Left ventricle myocardium superior (tissue), 1 donor: ENCODE measurements at places on chromosomes 13 and 19. TPM values are rescaled to one million over a fixed set of nuclear protein-coding genes. Genes with fewer than 3 reads are reported as not detected.
A peak's percentile ranks its signal among the peaks of the same experiment; 100 is the strongest.

SBSN gene
- not detected for total RNA-seq

PGLYRP2 gene
- not detected for total RNA-seq

FXYD1 gene
- total RNA-seq, result 489 TPM

MCEMP1 gene
- 0.72 TPM for total RNA-seq

GPR183 gene
- 2.6 TPM for total RNA-seq

ELSPBP1 gene
- not detected for total RNA-seq

TEX101 gene
- total RNA-seq, result not detected

BAX gene
- total RNA-seq, result 22.0 TPM

CABP5 gene
- not detected for total RNA-seq

SIGLEC5 gene
- total RNA-seq, result 0.84 TPM

GNA15 gene
- total RNA-seq, result 2.1 TPM

SERP2 gene
- 12.4 TPM for total RNA-seq

ZNF813 gene
- 1.3 TPM for total RNA-seq

DNA sequence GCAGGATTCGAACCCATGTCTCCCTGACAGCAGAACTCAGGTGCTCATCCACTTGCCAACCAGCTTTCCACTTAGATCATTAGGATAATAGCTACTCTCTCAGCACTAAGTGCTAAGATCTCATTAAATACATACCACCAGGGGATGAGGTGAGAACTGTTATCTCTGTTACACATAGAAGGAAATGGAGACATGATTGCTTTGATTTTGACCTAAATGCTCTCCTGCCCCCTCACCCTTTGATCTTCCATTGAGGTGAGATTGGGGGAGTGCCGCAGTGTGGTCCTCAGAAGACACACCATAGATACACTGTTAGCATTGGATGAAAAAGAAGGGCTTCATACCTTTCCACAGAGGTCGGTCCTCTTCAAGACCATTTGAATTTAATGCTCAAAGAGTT, 38.9 kb upstream of the NPAS1 start:
- no peak for DNase-seq

- DNase-seq, result no peak
Measured at GRCh38 chr13:112969692-112970338, 801 bp downstream of the MCF2L start.

DNA sequence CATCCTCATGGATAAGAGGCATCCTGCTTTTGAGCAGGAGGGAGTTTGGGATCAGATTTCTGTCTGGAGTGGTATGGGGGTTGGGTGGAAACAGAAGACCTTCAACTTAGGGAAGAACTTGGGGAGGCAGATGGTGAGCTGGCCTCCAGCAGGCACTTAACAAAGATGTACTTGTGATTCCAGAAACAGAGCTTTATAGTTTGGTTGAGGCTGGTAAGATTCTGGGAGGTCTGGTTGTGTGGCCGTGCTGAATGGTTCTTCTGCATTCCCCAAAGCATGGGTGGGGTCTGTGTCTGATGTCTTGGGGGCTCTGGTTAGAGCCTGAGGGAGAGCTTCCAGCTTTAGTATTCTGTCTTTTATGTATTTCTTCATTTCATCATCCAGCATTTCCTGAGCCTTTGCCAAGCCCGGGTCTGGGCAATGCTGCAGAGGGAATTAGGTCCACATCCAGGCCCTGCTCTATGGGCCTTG, 4.8 kb downstream of the MEGF8 start:
- DNase-seq, result no peak

GRCh38 chr13:95703576-95703975, 26.6 kb downstream of the DNAJC3 start:
- no peak for DNase-seq

- DNase-seq, result no peak
Measured at GRCh38 chr19:32720216-32720935, 809 bp downstream of the TDRD12 start.

DNA sequence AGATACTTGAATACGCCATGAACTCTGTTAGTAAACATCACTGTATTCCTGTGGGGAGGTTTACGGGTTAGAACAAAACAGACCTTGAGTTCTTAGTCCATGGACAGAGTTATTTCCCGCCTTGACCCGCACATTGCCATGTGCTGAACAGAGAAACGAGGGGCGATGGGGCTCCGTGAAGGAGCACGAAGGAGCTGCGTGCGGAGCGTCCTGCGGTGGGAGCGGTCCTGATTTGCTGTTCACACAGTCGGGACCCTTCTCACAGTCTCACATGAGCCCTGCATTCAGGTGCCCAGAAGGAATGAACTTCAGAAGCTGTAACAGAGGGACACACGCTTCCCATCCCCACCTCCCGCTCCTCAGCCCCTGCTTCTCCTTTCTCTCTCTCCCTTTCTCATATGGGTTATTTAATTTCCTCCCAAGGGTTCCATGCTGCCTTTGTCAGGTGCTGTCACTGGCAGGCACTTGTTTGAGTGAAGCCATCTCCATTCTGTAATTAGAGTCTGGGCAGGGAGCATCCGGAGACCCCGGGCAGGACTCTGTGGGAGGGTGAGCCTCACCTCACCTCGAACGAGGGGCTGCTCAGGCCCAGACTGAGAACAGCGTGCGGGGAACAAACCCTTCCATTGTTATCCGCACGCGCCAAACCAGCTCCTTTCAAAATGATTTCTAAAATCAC, 76.9 kb downstream of the TEX29 start:
- DNase-seq, result no peak

- no peak for DNase-seq
Measured at GRCh38 chr13:39920613-39921012, 265.2 kb downstream of the COG6 start.

GRCh38 chr13:99307247-99307646, at the start of gene GPR183:
TSS of gene GPR183 (minus strand) at chr13:99307399. CDS start at chr13:99296145, 11,254 bp downstream.
- DNase-seq, result no peak

DNA sequence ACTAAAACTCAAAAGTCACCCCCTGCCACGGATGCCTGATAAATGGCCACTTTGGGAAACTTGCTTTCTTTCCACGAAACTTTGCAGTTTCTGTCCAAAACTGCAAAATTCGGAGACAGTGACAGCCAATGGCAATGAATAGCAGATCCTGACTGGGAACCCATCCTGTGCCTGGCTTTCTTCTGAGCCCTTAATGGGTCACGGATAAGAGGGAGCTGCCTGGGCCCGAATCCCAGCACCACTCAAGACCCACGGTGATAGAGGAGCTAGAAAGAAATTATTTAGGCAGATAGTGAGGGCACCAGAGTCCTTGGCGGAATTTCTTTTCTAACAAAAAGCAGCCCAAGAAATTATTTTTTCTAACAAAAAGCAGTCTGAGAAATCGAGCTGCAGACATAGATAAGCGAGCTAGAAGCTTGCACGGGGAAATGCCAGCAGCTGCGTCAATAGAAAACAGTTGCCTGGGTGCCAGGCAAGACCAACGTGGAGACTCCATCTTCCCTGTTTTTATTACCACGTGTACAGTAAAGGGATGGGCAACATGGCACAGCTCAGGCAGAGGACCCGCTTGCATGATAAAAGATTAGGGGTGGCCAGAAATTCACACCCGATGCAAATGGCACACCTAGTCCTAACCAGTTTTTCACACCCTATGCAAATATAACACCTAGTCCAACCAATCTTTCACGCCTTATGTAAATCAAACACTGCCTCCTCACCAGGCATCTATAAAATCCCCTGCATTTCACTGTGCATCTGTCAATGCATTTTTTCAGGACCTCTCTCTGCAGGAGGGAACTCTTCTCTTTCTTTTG, 7.1 kb upstream of the HSH2D start:
- no peak for DNase-seq

DNA sequence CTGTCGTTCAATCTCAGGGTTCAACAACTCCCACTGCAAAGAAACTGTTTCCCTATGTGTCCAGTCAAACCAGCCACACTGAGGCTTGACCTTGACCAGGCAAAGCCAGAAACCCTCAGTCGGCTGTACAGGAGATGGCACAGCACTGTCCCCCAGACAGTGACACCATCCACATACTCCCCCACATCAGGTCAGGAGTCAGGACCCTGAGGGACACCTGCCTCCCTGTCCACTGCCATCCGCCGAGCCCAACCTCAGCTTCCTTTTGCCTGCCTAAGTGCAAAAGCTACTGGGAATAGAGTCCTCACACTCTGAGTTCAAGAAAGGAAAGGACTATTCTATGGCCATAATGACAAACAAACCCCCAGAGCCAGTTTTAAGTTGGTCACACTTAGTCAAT, 66.8 kb downstream of the ATP7B start:
- no peak for DNase-seq

GRCh38 chr19:17495639-17496296, 15.7 kb upstream of the PGLS start:
- no peak for DNase-seq

- no peak for DNase-seq
Measured at GRCh38 chr13:113553511-113554332, 30.8 kb upstream of the TFDP1 start.

DNA sequence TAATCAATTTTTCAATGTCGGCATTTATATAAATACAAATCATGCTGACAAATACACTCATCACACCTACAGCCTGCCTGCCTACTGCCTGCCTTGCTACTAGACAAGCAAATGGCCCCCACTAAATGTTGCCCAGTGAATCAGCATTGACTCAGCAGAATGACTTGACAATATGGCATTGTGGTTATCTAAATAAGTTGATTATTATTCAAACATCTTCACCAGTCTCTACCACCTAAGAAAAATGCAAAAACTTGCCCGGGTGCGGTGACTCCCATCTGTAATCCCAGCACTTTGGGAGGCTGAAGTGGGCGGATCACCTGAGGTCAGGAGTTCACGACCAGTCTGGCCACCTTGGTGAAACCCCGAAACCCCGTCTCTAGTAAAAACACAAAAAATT, 296.1 kb downstream of the PCDH9 start:
- no peak for DNase-seq

DNA sequence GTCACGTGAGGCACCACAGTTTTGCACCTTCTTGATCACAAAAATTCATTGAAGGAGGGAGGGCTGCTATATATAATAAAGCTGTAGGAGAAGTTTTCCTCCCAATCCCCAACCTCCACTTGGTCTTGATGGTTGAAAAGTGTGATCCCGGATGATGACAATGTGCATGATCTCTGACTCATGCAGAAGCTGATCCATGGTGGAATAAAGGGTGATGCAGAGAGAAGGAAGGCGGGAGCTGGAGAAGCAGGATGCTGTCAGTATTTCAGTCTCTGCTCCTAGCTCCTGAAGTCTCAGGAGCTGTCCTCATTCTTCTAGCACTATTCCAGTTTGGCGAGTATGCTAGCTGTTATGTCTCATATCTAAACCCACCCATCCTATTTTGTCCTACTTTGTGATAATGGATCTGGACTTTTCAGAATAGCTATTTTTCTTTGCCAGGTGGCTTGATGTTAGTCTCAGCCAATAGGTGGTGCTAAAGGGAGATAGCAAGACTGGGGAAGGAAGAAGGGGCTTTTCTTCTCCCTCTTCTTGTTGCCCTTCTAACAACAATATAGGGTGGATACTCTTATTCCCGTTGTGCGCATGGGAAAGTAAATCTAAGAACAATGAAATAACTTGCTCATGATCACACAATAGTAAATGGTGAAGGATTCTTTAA, 65.6 kb upstream of the HTR2A start:
- no peak for DNase-seq

DNA sequence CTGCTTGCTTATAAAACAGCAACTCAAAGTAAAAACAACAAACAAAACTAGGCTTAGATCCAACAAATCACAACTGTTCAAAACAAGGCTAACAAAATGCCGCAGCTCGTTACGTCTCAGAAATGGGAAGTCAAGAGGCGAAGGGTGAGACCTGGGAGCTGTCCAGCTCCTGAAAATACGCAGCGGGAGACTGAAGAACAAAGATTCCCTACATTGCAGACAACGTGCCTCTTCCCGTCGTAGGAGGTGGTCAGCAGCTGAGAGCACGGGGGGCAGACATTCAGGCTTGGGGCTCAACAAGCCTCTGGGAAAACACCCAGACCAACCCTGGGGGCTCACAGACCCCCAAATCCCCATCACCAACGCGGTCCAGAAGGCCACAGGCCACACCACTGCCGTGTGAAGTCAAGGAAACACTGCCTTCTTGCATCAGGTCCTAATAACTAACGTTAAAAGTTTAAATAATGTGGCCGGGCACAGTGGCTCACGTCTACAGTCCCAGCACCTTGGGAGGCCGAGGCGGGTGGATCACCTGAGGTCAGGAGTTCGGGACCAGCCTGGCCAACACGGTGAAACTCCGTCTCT, 13.5 kb downstream of the PLPP2 start:
- no peak for DNase-seq

- peak; percentile 47 for DNase-seq
Measured at GRCh38 chr13:76848596-76848995, 37.6 kb downstream of the KCTD12 start.

- no peak for DNase-seq
Measured at GRCh38 chr13:60152114-60152513, 11.6 kb downstream of the DIAPH3 start.

GRCh38 chr19:44845286-44845611, 848 bp upstream of the NECTIN2 start:
- peak; percentile 52 for DNase-seq

DNA sequence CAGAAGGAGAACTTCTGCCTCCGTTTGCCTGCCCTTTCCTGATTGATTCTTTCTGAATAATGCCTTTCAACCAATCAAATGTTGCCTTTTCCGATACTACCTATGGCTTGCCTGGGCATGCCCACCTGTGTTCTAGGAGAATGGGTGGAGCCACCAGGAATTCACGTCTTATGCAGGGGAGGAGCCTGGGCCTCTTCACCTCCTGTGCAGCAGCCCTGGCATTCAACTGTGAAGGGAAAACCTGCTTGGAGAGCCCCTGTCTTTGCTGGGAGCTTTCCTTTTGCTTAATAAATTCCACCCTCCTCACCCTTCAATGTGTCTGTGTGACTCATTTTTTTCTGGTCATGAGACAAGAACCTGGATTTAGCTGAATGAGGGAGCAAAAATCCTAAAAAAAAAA, 730.7 kb downstream of the UQCRFS1 start:
- DNase-seq, result no peak

DNA sequence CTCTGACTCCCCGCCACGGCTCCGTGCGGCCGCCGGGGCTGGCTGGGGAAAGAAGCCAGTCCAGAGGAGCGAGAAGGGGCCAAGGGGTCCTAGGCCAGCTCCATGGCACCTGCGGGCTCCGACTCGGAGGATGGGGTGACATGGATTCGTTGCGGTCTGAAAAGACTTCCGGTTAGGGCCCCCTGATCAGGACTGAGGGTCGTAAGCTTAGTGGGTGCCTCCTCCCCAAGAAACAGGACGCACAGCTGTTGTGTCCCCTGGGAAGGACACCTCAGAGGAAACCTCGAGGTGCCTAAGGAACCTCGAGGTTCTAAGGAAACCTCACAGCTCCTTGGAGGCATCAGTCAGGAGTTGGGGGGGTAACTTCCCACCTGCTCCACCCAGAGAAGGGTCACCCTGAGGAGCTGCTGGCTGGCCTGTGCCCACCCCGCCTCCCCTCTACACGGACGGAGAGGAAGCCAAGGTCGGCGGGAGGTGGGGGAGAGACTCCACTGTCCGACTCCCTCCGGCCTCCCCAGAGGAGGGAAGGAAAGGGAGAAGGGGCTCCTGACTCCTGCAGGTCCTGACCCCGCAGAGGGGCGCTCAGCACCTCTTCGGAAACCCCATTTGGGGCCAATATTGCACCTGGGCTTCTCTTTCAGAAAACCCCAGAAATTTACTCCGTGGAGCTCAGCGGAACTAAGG, 855 bp downstream of the ATP12A start:
- no peak for DNase-seq
